ENCODE measurements at places on chromosomes 7 and 10.

DNA sequence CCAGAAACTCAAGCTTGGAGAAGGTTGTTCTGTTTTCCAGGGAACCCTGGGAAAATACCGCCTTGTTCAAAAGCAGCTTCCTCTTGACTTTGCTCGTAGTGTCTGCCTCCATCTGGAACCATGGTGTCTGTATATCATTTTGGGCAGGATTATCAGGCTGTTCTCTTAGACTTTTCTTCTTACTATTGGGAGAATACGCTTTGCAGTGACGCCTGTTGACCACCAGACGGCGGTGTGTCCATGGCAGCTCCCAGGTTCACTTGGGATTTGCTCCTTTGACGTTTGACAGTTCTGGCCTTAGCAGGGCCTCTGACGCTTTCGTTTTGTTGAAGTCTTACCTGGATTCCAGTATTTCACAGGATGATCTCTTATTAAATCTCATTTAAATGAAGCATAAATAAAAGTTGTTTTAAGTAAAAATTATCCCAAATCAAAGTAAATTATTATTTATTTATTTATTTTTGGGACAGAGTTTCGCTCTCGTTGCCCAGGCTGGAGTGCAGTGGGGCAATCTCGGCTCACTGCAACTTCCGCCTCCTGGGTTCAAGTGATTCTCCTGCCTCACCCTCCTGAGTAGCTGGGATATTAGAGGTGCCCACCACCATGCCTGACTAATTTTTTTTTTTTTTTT lies 41.8 kb upstream of the GJD4 start:
- peak; percentile 20 for DNase-seq

GRCh38 chr7:101717628-101718357 lies 88.7 kb upstream of the MYL10 start:
- DNase-seq = no peak

DNA sequence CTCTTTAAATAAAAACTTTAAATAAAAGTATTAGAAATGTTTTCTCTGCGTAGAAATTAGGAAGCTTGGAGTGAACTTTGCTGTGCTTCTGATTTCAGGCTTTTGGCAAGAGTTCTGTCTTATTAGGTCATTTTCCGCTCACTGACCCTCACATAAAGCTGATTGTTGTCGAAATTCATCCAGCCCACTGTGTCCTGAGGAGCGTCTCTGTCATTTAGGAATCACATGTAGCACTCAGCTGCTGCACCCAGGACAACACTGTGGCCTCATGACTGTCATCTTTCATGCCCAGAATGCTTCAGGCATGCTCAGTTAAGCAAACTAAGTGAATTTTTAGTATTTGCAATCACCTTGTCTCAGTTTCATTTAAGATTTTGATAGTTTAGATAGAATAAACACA lies 57.8 kb upstream of the MSRB2 start:
- DNase-seq = no peak

- DNase-seq = no peak
Observed at GRCh38 chr7:19464751-19465150, 244.1 kb downstream of the POLR1F start.

DNA sequence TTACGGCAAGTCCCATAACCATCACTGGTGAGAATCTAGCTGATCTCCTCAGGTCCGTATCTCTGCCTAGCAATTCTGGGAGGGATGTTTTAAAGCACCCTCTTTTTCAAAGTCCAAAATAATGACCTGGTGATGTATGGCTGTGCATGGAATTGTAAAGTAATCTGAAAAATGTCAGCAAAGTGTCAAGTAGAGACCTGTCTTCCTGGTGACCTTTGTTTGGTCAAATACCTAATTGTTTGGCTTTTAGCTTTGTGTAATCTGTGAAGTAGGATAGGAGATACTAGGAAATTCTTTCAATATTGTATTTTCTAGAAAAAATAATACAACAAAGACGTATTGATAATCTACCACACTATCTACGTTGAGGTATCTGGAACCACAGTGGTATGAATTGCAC lies 51.0 kb downstream of the ABCB5 start:
- no peak for DNase-seq

- no peak for DNase-seq
Observed at GRCh38 chr10:34641147-34641912, 173.8 kb downstream of the PARD3 start.

GRCh38 chr7:130410868-130411541 lies 29.8 kb downstream of the CEP41 start:
- no peak for DNase-seq

DNA sequence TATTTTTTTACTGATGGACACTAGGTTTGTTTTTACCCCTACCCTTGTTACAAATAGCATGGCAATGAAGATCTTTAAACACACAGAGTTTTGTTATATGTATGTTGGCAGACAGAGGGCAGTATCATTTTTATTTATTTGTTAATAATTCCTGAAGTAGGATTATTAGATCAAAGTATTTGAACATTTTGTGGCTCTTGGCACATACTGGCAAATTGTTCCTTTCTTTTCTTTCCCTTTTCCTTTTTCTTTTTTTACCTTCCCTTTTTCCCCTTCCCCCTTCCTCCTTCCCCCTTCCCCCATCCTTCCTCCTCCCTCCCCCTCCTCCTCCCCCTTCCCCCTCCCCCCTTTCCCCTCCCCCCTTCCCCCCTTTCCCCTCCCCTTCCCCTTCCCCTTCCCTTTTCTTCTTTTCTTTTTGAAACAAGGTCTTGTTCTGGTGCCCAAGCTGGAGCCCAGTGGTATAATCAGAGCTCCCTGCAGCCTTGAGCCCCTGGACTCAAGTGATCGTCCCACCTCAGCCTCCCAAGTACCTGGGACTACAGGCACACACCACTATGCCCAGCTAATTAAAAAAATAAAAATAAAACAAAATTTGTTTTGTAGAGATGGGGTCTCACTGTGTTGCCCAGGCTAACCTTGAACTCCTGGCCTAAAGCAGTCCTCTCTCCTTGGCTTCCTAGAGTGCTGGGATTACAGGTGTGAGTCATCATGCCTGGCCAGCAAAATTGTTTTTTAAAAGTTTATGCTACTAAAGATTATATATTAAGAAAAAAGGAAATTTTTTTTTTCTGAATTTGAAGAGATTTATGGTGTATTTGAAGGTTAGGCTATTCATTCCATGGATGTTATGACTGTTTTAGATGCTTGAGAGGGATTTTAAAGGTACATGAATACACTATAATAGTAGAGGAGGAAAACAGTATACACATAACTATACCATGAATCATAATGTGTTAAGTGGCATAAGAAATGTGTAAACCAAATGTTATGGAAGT lies 39.3 kb downstream of the SEPTIN7 start:
- no peak for DNase-seq

DNA sequence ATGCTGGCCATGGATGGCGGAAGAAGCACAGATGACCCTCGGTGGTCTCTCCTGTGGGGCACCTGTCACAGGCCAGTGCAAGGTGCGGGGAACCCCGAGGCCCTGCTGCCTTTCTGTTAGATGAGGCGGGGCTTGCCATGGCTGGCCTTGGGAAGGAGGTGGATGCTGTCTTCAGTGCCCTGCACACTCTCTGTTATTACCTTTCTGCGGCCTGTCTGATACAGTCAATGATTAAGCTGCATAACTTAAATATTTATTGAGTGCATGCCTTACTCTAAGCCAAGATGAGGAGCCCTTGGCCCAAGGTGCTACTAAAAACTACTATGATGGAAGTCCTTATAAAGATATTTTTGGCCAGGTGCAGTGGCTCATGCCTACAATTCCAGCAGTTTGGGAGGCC lies 36.7 kb upstream of the MNX1 start:
- DNase-seq = no peak

All from activated CD4-positive, alpha-beta T cell treated with anti-CD3 and anti-CD28 coated beads for 4 hours (primary cell).